Left ventricle myocardium superior (tissue), 1 donor: ENCODE measurements at places on chromosomes 11 and 22. TPM values are rescaled to one million over a fixed set of nuclear protein-coding genes. Genes with fewer than 3 reads are reported as not detected.

Gene OR5B17
- total RNA-seq: not detected

Gene CNGA4
- not detected for total RNA-seq

Gene HTATIP2
- total RNA-seq: 20.9 TPM

Gene FIBIN
- total RNA-seq: 6.8 TPM

Gene NXF1
- total RNA-seq: 49.6 TPM

Gene NEFH
- 0.12 TPM for total RNA-seq

Gene PDGFD
- total RNA-seq: 9.8 TPM

Gene VSIG10L2
- total RNA-seq: not detected

DNA sequence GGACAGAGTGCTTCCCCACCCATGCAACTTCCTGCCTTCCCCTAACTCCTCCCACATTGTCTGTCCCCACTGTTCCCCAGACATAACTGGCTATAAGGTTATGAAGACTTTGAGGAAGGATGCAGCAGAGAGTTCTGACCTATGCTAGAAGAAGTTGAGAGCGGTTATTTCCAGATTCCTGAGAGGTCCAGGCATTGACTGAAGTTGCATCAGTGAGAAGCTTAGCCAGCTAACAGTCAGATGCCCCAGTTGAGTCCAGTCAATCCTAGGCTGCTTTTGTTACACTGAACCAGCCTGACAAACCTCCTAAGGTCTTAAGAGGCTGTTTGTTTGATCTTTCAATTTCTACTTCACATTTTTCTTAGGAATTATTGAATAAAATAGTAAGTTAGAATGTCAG lies 937.9 kb upstream of the CCDC90B start:
- no peak for DNase-seq

GRCh38 chr11:76629116-76629852 lies 41.3 kb downstream of the LRRC32 start:
- DNase-seq: peak; percentile 52

DNA sequence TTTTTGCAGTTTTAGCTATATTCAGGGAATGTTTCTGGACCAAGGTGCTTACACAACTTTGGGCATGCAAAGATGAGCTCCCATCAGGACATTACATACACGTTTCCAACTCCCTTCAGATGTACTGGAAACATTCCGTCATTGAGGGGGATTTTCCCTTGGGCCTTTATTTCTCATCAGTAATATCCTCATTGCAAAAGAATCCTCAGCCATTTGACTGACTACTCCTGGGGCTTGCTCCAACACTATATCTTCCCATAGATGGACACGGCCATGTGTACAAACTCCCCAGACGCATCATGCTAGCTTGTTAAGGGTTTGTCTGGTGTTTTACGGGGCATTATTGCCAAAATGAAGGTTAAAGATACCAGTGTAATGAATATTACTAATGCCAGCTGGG lies 59.3 kb upstream of the NUP160 start:
- DNase-seq: no peak

DNA sequence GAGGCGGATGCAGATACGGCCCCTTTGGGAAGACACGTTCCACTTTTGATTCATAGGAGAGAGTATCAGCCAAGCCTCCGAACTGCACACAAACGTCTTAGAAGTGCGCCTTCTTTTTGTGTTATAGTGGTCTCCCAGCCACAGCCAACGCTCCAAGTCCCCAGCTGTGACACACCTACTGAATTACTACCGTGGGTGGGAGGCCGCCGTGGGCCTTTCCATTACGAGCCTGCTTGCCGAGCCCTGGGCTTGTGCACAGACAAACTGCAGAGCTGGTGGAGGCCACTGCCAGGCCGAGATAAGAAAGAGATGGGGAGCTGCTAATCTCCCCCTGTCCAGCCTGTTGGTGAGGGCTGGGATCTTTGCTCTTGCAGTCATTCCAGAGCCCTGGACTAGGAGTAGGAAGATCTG lies 761 bp downstream of the HMBS start:
- DNase-seq: no peak

DNA sequence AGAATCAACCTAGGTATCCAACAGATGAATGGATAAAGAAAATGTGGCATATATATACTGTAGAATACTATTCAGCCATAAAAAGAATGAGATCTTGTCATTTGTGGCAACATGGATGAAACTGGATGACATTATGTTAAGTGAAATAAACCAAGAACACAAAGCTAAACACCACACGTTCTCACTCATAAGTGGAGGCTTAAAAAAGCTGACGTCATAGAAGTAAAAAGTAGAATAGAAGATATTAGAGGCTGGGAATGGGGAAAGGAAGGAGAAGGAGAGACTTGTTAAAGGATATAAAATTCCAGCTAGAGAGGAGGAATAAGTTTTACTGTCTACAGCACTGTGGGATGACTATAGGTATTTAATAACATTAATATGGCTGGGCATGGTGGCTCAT lies 12.9 kb downstream of the EXPH5 start:
- no peak for DNase-seq

- DNase-seq: no peak
These were observed 2.4 kb upstream of the LGALS12 start for GRCh38 chr11:63503492-63503891.

DNA sequence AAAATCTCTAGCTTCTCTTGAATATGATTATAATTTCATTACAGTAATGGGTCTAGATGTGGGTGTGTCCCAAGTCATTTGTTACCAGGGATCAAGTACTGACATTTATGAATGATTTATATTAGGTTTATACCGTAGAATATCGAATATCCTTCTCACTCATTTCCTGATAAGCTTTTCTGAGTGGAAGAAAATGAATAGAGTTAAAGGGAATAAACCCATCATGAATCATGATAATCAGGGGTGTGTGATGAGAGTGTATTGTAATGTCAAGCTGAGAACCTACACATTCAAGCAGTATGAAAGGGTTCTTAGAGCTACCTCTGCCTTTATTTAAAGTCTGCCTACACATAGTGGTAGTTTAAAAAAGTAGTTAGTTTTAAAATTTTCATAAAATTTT lies 17.3 kb downstream of the MED17 start:
- no peak for DNase-seq

DNA sequence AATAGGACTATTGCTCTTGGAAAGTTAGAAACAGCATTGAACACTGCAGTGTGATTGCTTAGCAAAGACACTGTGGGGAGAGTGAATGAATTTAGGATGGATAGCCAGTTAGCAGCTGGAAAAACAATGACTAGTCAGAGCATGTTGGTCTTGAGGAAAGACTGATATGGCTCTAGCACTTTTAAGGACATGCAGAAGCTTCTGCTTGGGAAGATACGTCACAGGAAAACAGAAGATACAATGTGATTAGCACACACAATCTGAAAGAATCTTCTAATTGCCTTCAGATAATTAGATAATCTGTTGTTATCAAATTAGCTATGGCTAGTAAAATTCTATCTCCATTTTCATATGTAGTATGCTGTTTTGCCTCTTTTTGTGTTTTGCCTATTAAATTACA lies 530.7 kb upstream of the CHORDC1 start:
- no peak for DNase-seq

DNA sequence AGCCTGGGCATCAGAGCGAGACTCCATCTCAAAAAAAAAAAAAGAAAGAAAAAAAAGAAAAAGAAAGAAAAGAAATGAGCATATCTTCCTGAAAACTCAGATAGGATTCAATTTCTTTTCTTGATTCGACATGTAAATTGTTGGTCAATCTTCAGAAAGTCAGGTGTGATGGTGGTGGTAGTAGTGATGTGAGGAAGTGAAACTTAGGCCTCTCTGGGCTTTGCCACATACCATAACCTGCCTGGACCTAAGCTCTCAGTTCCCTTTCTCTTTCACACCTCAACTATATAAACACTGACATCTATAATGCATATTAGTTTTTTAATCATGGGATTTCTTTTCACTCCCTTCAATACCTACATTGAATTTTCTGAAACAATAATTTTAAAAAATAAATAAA lies 98.0 kb upstream of the TBCEL start:
- no peak for DNase-seq

- DNase-seq: no peak
These were observed 6.5 kb downstream of the KREMEN1 start for GRCh38 chr22:29079218-29079901.

- no peak for DNase-seq
These were observed 5.3 kb upstream of the CD44 start for GRCh38 chr11:35133656-35134055.

- DNase-seq: no peak
These were observed 24.5 kb downstream of the GAS2 start for GRCh38 chr11:22690871-22691270.

DNA sequence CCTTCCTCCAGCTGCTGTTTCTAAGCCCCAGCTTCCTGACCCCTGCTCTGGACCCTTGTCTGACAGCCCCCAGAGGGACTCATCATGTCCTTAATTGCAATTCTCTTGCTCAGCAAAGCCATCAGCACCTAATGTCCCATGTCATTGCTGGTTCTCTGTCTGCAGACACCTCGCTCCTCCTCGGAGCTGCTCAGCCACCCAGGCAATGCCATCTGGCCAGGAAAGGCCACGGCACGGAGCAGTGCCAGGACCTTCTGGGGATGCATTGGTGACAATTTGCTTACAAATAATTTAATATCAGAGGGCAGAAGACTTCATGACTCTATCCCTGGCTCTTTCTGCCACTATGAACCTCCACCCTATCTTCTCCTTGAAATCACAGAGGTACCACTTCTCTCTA lies 107.0 kb upstream of the THY1 start:
- DNase-seq: no peak

DNA sequence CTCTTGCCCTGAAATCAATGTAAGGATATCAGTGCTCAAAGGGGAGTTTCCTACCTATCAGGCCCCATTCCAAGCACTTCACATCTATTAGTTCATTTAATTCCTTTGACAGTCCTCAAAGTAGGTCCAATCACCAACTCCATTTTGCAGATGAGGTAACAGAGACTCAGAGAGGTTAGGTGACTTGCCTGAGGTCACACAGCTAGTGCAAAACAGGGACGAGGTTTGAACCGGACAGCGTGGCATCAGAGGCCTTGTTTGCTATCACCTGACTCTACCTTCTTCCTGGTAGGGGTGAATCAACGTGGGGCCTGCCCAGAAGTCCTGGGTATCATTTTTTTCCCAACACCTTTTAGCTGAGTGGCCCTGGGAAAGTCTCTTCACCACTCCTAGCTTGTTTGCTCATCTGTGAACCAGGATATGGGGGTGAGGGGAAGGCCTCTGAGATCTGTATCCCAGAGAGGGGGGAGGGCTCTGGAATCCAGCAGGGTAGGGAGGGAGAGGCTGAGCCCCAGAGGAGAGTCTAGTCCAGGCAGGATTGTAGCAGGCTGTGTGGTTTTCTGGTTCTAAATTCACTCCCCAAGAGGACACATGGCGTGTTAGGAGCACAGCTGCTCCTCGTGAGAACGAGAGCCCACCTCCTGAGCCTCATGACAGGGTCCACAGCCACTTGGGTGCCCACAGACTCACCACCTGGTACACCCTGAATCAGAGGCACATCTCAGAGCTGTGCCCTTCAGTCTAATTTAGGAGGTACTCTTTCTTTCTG lies 174.7 kb downstream of the MN1 start:
- DNase-seq: no peak

- peak; percentile 32 for DNase-seq
These were observed 97.7 kb downstream of the CD44 start for GRCh38 chr11:35236667-35237003.
